Suppressor macrophage treated with lipopolysaccharide for 4 hours (primary cell): ENCODE measurements at places on chromosomes 6 and 20.

GRCh38 chr6:113396730-113397129 is 460.4 kb upstream of the MARCKS start:
- no peak for DNase-seq

- no peak for DNase-seq
Measured at GRCh38 chr6:44480097-44480541, 92.6 kb downstream of the CDC5L start.

DNA sequence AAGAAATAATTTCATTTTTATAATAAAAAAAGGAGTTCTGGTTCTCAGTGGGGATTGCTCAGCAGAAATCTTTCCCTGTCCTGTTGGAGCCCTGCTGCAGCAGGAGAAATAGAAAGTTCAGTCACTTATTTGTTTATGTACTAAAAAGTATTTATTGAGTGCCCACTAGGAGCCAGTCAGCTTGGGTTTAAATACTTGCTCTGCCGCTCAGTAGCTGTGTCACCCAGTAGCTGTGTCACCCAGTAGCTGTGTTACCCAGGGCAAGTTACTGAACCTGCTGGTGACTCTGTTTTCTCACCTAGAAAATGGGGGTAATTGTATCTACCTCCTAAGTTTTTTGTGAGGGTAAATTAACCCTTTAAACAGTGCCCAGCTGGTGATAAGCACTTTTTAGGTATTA is 32.9 kb downstream of the FOXF2 start:
- DNase-seq: no peak

- no peak for DNase-seq
Measured at GRCh38 chr6:110671447-110671846, 143.8 kb downstream of the CDK19 start.

GRCh38 chr6:21084656-21085055 is 508.9 kb upstream of the SOX4 start:
- DNase-seq: no peak

GRCh38 chr6:96450082-96450769 is 71.4 kb upstream of the UFL1 start:
- no peak for DNase-seq

DNA sequence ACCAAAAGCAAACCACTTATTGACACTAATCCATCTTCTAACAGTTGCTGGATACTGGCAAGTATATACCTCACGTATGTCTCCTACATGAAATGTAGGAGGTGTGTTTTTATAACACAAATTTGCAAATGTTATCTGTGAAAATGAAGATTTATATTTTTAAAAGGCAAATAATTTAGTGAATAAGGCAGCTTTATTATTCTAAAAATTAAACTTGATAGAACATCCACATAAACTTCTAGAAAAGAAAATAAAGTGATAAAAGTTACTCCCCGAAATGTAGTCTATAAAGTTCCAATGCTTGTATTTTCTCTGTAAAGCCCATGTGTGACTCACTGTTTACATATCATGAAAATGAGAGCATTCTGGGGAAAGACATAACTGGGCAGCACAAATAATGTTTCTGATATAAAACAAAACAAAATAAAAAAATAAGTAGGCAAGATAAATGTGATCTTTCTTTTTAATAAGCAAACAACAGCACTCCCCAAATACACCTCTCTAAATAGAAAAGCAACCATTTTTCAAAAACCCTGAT is 84.4 kb downstream of the MAP7 start:
- no peak for DNase-seq
